ENCODE measurements at places on chromosomes 5 and 9. TPM values are rescaled to one million over a fixed set of nuclear protein-coding genes. Genes with fewer than 3 reads are reported as not detected.

Gene KIF2A
- total RNA-seq = 54.8 TPM

Gene CBY3
- total RNA-seq = not detected

Gene GFI1B
- not detected for total RNA-seq

Gene PITX1
- 27.8 TPM for total RNA-seq

GRCh38 chr5:150322202-150322601 is 19.5 kb upstream of the ARSI start:
- no peak overlapping the region for H3K4me3 ChIP-seq
- DNase-seq = peak; percentile 67
- no peaks in the 10 kb centered on the region for H3K27me3 ChIP-seq
- peaks cover 60% of the 10 kb centered on the region for H3K4me1 ChIP-seq
- no peaks in the 10 kb centered on the region for H3K36me3 ChIP-seq
- peak overlapping the region; percentile 81 for H3K27ac ChIP-seq

- no peak overlapping the region for H3K27ac ChIP-seq
- H3K27me3 ChIP-seq = no peaks in the 10 kb centered on the region
- H3K4me1 ChIP-seq = no peaks in the 10 kb centered on the region
- no peaks in the 10 kb centered on the region for H3K36me3 ChIP-seq
- peak overlapping the region; percentile 60 for H3K4me3 ChIP-seq
Observed at GRCh38 chr9:121699571-121700164, 48.2 kb downstream of the DAB2IP start.

GRCh38 chr5:138755084-138755748 is 2.0 kb downstream of the CTNNA1 start:
- H3K4me3 ChIP-seq = peak overlapping the region; percentile 60
- DNase-seq = no peak
- H3K4me1 ChIP-seq = peaks cover 20% of the 10 kb centered on the region
- peaks cover 20% of the 10 kb centered on the region for H3K36me3 ChIP-seq
- H3K27me3 ChIP-seq = no peaks in the 10 kb centered on the region

GRCh38 chr9:118618084-118618483 is 751.2 kb downstream of the BRINP1 start:
- no peak overlapping the region for H3K4me3 ChIP-seq
- H3K36me3 ChIP-seq = no peaks in the 10 kb centered on the region
- H3K27me3 ChIP-seq = no peaks in the 10 kb centered on the region
- no peak for DNase-seq
- H3K27ac ChIP-seq = no peak overlapping the region

DNA sequence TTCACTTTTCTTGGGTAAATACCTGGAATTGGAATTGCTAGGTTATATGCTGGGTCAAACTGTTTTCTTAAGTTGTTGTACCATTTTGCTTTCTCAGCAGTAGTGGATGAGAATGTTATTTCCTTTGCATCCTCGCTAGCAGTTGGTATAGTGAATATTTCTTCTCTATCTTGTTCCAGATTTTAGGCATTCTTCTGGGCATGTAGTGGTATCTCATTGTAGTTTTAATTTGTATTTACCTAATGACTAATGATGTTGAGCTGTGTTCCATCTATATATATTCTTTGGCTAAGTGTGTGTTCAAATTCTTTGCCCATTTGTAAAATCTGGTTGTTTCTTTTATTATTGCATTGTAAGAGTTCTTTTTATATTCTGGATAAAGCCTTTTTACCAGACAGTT is 333.3 kb downstream of the MAT2B start:
- H3K27ac ChIP-seq = no peak overlapping the region
- no peaks in the 10 kb centered on the region for H3K27me3 ChIP-seq
- DNase-seq = no peak
- H3K4me3 ChIP-seq = no peak overlapping the region

DNA sequence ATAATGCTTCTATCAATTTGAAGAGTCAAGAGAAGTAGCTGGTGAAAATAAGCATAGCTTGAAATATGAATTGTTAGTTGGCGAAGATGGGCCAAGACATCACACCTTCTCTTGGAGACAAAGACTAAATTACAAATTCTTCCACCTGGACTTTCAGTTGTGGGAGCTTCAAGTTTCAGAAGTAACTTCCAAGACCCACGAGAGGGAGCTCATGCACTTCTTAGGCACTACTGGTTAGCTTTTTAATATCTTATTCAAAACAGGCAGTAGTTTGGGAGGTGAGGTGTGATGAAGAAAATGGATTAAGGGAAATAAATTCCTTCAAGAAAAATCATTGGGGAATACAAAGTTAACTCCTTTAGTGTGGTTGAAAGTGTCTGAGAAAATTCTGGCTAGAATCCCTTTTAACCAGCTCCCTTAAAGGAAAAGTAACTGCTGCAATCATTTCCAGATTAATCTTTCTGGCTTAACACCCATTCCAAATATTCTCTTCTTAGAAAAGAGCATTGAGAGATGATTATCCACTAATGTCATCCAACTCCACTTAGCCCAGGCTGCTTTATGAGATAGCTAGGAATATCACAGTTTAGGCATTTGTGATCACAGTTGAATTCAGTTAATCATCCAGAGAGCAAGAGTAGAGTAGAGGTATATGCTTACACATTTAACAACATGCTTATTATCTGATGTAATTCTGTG is 139.5 kb upstream of the DMRTA1 start:
- no peaks in the 10 kb centered on the region for H3K27me3 ChIP-seq
- DNase-seq = peak; percentile 40
- H3K36me3 ChIP-seq = no peaks in the 10 kb centered on the region
- H3K27ac ChIP-seq = no peak overlapping the region
- H3K4me3 ChIP-seq = no peak overlapping the region

- DNase-seq = no peak
- no peaks in the 10 kb centered on the region for H3K36me3 ChIP-seq
- H3K4me3 ChIP-seq = peak overlapping the region; percentile 13
- peaks cover 32% of the 10 kb centered on the region for H3K4me1 ChIP-seq
- H3K27ac ChIP-seq = peak overlapping the region; percentile 80
Observed at GRCh38 chr9:106419829-106420228, 443.1 kb upstream of the ZNF462 start.

- H3K4me3 ChIP-seq = no peak overlapping the region
- peaks cover 36% of the 10 kb centered on the region for H3K4me1 ChIP-seq
- DNase-seq = no peak
- H3K27ac ChIP-seq = no peak overlapping the region
- H3K36me3 ChIP-seq = no peaks in the 10 kb centered on the region
- H3K27me3 ChIP-seq = no peaks in the 10 kb centered on the region
Observed at GRCh38 chr5:176540476-176540899, 3.3 kb upstream of the RNF44 start.

DNA sequence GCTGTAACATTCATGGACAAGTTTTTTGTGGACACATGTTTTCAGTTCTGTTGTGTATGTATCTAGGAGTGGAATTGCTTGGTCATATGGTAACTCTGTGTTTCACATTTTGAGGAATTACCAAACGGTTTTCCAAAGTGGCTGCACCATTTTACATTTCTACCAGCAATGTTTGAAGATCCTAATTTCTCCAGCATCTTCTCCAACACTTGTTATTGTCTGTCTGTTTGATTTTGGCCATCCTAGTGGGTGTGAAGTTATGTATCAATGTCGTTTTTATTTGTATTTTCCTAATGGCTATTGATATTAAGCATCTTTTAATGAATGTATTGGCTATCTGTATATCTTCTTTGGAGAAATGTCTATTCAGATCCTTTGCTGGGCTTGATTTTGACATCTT is 6.9 kb downstream of the TMEFF1 start:
- no peaks in the 10 kb centered on the region for H3K27me3 ChIP-seq
- H3K4me1 ChIP-seq = no peaks in the 10 kb centered on the region
- no peak overlapping the region for H3K4me3 ChIP-seq
- no peak overlapping the region for H3K27ac ChIP-seq
- no peaks in the 10 kb centered on the region for H3K36me3 ChIP-seq

DNA sequence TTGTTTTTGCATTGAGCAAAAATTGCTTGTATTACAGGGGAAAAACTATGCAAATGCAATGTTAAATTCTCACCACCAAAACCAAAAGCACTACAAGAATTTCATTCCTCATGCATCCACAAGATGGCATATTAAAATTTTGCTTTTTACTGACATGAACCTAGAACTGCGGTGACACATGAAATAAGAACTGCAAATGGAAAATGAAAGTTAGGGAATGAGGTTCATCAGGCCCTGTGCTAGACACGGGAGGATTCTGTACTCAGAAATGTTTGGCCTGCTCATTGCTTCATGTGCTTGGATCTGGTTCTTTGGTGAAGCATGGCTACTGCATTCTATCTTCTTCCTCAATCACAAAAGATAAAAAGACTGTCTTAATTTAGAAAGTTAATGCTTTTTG is 9.1 kb upstream of the RFK start:
- H3K4me3 ChIP-seq = 0 out of 2 replicates have a peak overlapping the region, but pooled peaks have one; percentile 15
- peak; percentile 68 for DNase-seq
- no peaks in the 10 kb centered on the region for H3K36me3 ChIP-seq
- H3K27me3 ChIP-seq = no peaks in the 10 kb centered on the region

DNA sequence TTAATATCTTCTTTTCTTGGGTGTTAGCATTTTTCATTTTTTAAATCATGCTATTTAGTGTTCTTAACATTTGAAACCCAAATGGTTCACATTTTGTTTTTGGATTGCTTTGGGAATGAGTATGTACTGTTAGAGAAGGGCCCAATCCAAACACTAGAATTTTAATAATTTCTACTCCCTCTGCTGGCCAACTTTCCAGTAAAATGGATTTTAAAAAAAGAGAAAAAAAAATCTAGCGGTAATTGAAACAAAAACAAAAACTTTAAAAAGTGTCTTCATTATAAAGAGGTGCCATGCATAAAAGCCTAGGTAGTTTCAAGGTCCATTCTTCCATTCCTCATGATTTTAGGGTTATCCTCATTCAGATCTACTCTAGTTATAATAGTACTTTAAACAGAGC is 32.1 kb upstream of the RICTOR start:
- H3K27me3 ChIP-seq = no peaks in the 10 kb centered on the region
- no peak for DNase-seq
- H3K27ac ChIP-seq = no peak overlapping the region

DNA sequence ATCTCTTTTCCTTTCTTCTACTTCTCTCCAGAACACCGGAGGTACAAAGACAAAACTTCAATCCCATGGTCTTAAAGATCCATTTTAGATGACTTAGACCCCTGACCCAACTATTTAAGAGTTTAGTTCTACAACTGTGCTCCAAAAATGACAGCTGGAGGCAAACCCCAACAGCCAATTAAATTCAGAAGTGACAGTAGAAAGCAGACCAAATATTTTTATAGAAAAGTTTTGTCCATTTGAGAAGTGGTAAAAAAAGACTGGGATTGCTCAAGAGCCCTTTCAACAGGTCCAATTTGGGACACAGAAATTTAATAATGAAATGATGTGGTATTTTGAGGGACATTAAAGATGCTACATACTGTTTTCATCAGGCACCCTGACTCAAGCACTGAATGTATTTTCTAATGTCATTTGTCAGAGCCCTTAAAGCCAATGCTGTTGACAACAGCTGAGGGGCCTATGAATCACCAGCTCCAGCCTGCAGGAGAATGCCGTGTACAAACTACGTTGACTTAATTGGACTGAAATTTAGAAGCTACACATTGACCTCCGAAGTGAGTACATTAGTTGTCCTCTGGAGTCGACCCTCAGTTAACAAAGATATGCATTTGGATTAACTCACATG is 147.5 kb upstream of the PIK3R1 start:
- H3K27me3 ChIP-seq = no peaks in the 10 kb centered on the region
- no peak for DNase-seq
- no peak overlapping the region for H3K4me3 ChIP-seq
- H3K4me1 ChIP-seq = no peaks in the 10 kb centered on the region
- H3K27ac ChIP-seq = no peak overlapping the region

GRCh38 chr9:127913682-127914081 is 3.2 kb downstream of the ST6GALNAC4 start:
- DNase-seq = no peak
- no peaks in the 10 kb centered on the region for H3K27me3 ChIP-seq
- no peaks in the 10 kb centered on the region for H3K36me3 ChIP-seq
- no peak overlapping the region for H3K27ac ChIP-seq

- DNase-seq = no peak
- H3K4me1 ChIP-seq = peaks cover 8% of the 10 kb centered on the region
- H3K4me3 ChIP-seq = no peak overlapping the region
- H3K27ac ChIP-seq = no peak overlapping the region
Observed at GRCh38 chr5:82730913-82731312, 346.3 kb downstream of the TMEM167A start.

- H3K27me3 ChIP-seq = no peaks in the 10 kb centered on the region
- no peak overlapping the region for H3K4me3 ChIP-seq
- H3K4me1 ChIP-seq = no peaks in the 10 kb centered on the region
Observed at GRCh38 chr5:140075371-140075770, 32.3 kb upstream of the NRG2 start.
